Foreskin keratinocyte (primary cell): ENCODE measurements at places on chromosomes 13 and 19. TPM values are rescaled to one million over a fixed set of nuclear protein-coding genes. Genes with fewer than 3 reads are reported as not detected.

Gene HNRNPL
- 344 and 388 TPM in 2 replicates for total RNA-seq

Gene METTL21C
- total RNA-seq = not detected in 2 replicates

Gene NUP58
- total RNA-seq = 54.7 and 57.0 TPM in 2 replicates

Gene SLITRK6
- 0.88 and 5.6 TPM in 2 replicates for total RNA-seq
